ENCODE measurements at places on chromosomes 2 and 18.

GRCh38 chr18:34491719-34492118 is 218.4 kb upstream of the DTNA start:
- no peak for DNase-seq

- no peak for DNase-seq
These were observed 95.9 kb downstream of the SLC4A3 start for GRCh38 chr2:219723311-219723710.

DNA sequence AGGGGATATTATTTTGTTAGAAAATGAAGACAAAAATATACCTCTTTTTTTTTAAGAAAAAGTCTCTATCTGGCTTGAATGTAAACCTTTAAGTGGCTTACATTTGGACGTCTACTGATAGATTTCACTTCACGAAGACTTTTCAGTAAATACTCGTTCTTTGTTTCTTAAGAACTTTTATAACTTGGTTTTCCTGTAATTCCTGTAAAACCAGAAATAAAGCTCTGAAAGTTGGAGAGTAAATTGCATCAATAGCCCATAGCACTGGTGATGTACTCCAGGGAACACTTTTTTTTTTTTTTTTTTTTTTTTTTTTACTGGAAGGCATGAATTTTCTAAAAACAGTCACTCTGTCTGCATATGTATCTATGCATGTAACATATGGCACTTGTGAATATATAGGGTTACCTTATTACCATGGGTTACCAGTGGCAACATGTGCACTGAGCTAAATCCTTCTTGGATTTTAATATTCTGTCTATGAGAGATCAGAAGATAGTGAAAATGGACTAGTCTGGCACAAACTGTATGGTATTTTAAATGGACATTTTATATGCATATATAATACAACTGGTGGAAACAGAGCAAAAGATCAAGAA is 309.2 kb upstream of the TCF4 start:
- no peak for DNase-seq

DNA sequence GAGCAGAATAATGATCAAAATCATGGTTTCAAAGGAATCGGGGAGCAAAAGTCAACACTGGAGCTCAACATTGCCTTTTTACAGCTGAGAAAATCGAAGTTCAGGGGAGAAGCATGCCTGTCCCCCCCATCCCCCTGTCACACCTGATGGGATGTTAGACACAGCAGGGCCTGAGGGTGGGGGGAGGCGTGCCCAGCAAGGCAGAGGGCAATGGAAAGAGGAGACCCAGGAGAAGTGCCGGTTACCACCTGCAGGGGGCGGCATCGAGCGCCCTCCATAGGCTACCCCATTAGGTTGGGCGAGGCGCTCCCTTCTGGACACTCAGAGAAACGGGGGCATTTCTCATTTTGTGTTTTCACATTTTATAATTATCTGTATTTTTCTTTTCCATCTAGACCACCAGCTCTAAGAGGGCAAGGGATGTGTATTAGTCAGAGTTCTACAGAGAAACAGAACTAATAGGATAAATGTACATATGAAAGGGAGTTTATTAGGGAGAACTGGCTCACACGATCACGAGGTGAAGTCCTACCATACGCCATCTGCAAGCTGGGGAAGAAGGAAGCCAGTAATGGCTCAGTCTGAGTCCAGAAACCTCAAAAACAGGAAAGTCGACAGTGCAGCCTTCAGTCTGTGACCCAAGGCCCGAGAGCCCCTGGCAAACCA is 271.3 kb downstream of the LRATD1 start:
- no peak for DNase-seq

DNA sequence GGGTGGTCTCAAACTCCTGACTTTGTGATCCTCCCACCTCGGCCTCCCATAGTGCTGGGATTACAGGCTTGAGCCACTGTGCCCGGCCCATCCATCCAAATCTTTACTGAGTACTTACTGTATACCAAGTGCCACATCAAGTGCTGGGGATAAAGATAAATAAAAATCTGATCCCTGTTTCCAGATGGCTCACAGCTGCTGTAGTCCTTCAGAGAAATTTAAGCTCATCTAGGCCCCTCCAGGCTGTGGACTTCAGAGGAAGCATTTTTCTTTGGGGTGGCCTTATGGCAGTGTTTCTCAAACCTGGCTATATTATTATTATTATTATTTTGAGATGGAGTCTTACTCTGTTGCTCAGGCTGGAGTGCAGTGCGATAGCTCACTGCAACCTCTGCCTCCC is 33.7 kb upstream of the GTF2A1L start:
- DNase-seq, result no peak

Measured in AG04450 (cell line).